ENCODE measurements at places on chromosomes 16 and 17.

DNA sequence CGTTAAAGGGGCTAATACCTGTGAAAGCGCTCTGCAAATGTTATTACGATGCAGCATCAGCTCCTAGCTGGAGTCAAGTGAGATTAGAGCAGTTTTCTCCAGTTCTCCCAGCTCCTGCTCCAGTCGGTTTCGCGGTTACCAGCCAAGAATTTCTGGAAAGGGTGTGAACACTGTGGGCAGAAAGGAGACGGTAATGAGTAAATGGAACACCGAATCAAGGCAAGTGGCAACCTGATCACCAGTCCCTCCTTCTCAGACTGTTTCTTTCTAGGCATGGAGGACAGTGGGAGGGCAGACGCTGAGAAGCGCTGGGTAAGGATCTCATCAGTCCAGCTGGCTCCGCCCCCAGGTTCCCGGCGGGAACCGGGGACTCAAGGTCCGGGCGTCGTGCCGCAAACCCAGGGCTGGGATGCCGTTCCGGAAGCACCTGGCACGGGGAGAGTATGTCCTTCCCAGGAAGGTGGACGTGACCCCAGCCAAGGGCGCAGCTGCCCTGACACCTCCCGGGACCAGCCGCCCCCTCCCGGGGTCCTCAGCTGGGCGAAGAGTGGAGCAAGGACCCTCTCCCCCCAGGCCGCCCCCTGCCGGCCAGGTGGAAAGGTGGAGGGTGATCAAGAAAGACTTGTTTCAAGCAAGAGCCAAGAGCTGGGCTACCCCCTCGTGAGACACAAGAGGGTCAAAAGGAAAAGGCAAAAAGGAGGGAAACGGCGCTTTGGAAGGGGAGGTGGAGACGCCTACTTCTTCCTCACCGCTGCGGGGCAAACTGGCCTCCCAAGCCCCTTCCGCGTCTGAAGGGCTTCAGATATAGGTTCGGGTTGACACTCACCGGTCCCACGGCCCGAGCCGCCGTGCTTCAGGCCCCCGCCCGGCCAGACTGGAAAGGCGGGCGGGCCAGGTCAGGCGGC is 481 bp downstream of the MYO19 start:
- peak; percentile 27 for DNase-seq

- no peak for DNase-seq
These were observed 42.6 kb upstream of the AXIN2 start for GRCh38 chr17:65604070-65604469.

DNA sequence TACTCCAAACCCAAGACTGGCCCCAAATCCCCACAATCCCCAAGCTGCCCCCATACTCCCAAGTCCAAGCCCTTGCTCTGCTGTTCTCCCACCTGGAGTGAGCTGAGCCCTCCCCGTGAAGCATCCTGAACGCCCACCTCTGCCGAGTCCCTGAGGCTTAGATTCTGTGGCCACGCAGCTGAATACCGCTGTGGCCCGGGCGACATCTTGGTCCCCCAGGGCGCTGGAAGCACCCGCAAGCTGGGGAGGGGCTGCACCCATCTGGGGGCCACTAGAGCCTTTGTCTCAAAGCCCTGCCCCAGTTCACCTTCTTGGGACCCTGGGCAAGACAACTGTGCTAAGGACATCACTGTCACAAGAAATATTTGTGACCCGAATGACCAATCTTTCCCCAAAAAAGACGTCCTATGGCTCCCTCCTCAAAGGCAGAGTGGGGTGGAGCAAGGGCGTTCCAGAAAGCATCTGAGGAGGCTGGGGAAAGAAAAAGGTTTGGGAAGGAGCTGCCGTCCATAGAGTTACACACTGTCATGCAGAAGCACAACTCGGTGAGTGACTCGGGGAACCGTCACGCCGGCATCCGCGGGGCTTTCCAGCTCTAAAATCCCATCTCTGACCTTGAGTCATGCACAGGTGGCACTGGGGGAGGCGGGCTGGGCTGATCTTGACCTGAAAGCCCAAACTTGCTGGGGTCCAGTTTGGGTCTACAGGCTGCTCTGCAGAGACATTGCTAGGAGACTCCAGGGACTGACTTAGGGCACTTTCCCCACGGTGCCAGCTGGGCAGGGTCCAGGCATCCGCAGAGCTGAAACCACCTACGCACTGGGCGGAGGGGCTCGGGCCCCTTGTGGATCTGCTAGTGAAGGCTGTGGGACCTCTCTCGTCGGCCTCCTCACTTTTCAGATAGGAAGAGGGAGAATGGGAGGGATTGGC is 6.6 kb downstream of the PTX4 start:
- no peak for DNase-seq

DNA sequence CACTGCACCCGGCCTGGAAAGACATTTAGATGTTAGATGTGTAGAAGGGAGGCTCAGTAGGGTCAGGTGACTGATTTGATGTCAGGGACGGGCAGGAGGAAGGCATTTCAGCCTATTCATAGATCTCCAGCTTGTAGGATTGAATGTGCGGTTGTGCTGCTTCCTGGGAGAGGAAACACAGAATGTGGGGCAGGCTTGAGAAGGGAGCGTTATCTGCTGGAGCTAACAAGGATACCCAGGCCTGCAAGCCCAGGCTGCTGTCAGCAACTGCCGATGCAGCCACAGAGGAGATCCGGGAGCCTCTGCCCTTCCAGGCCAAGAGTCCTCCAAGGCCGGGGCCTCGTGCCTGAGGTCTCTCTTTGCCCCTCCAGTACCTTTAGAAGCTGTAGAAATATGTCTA is 205.6 kb downstream of the SPECC1 start:
- DNase-seq = no peak

DNA sequence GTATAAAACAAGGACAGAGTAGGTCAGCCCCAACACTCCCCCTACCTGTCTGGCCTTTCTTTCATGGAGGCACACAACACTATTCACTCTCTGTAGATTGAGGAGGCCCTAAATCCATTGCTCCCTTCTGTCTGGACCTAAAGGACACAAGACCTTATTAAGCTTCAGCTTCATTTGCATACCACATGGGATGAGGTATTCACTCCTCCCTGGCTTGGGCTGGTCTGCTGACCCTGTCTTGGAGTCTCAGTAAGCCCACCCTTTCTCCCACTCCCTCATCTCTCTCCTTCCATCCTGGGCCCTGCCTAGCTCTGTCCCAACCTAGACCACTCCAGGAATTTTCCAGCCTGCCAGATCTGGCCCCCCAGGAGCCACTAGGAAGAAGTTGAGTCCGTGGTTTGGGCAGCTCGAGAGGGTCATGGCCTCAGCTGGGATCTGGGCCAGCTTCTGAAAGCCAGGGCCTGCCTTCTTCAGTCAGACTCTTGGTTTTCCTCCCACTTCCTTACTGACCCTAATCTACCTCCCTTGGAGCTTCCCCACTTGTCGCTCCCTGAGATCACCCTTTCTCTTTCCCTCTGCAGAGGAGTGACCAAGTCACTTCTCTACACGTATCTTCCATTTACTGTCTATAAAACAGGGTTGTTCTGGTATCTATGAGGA is 6.5 kb upstream of the LLGL1 start:
- no peak for DNase-seq

DNA sequence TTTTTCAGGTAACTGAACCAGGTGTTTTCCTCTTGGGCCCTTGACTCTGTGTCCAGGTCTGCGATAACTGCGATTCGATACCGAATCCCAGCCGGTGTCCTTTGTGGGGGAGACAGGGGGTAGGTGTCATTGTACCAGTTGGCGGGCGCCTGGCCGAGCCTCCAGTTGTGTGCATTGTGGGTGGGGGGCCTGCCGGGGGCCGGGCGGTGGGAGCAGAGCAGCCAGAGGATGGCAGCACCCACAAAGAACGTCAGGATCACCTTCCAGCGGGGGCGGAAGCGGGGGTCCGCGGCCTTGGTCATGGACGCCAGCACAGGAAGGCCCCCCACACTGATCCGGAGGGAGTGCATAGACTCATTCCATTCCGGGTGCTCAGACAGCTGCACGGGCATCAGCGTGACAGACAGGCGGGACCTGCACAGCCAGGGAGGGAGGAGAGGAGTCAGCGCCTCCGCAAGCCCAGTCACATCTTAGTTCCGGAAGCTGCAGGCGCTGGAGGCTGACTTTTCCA is 12.3 kb downstream of the CANT1 start:
- DNase-seq = no peak

Data from inflammatory macrophage (primary cell).